ENCODE measurements at places on chromosomes 6 and 20. TPM values are rescaled to one million over a fixed set of nuclear protein-coding genes. Genes with fewer than 3 reads are reported as not detected.

GRM1 gene
- not detected for total RNA-seq

KIAA0408 gene
- total RNA-seq = 0.23 TPM

TNF gene
- not detected for total RNA-seq

FAM83D gene
- total RNA-seq = 73.1 TPM

HMGCLL1 gene
- not detected for total RNA-seq

ECT2L gene
- not detected for total RNA-seq

C20orf144 gene
- total RNA-seq = not detected

Measured in HT1080 (cell line).